ENCODE measurements at places on chromosomes 7 and 10. TPM values are rescaled to one million over a fixed set of nuclear protein-coding genes. Genes with fewer than 3 reads are reported as not detected.

KIAA1549 gene
- 4.4 TPM for total RNA-seq

MSS51 gene
- total RNA-seq, result 1.7 TPM

CRYGN gene
- total RNA-seq, result 0.61 TPM

- no peak for DNase-seq
- no peaks in the 10 kb centered on the region for H3K4me1 ChIP-seq
- H3K4me3 ChIP-seq, result no peak overlapping the region
- no peaks in the 10 kb centered on the region for H3K36me3 ChIP-seq
- H3K27me3 ChIP-seq, result no peaks in the 10 kb centered on the region
These were observed 30.7 kb upstream of the ANTXRL start for GRCh38 chr10:46255801-46256747.

GRCh38 chr7:45682836-45683555 is 108.8 kb downstream of the ADCY1 start:
- peak; percentile 12 for DNase-seq
- no peak overlapping the region for H3K27ac ChIP-seq
- H3K36me3 ChIP-seq, result no peaks in the 10 kb centered on the region
- H3K4me3 ChIP-seq, result no peak overlapping the region

DNA sequence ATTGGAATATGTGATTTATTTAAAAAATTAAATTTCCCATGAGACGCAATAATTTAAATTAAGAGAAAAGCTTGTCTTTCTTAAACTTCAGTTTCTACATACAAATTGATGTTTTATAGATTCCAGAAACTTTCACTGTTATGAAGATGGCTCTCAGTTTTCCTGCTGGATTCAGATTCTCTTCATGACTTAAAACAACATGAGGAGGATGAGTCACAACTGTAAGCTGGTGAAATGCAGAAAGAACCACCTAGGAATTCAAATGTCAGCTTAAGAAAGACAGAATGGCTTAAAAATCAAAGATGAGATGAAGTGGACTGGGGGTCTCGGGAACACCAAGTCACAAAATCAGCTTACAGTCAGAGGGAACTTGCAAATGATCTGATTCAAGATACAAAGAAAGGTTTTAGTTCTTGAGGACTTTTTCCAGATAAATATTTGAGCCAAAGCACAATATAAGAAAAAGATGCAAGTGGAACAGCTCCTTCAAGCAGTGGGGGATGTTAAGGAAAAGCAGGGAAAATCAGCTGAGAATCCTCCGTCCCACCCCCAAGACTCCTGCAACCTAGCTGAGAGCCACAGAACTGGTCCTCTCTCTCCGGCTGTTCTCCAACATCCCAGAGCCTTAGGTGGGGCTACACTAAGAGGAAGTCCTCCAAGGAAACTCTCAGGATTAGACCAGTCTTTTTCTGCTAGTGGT is 279.8 kb downstream of the KCNMA1 start:
- no peaks in the 10 kb centered on the region for H3K27me3 ChIP-seq
- H3K4me1 ChIP-seq, result no peaks in the 10 kb centered on the region
- no peak overlapping the region for H3K27ac ChIP-seq
- no peak overlapping the region for H3K4me3 ChIP-seq
